ENCODE measurements at places on chromosomes 1 and 21.

DNA sequence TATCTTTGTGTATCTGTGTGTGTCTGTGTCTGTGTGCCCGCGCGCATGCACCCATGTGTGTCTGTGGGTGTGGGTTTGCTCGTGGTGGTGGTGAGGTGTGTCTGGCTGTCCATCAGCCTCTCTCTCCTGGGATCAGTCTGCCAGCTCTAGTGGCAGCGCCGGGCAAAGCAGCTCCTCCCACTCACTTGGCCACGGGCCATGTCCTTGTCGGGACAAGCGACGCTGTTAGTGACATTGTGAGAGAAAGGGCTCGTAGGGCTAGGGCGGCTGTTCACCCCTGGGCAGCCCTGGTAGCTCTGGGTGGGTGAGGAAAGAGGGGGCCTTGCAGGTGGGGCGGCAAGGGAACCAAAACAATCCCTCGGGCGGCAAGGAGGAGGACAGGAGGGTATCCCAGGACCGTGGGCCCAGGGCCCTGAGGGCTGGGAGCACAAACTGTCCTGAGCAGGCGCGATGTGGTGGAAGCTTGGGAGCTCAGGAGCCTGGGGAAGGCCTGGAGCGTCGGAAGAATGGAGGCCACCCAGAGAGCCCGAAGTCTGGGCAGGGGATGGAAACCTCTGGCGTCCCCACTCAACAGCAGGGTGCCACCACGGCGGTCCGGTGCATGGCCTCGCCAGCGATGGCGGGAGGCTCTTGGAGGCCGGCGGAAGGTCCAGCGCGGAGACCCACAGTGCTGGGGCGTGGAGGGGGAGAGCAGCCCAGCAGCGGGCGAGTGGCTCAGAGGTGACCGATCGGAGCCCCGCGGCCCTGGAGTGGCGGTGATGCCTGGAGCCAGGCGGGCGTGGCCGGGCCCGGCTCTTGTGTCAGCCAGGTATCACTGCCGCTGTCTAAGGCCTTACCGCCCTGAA, 140.5 kb downstream of the LIPI start:
- DNase-seq, result no peak

- DNase-seq, result no peak
These were observed 244.4 kb upstream of the C1orf174 start for GRCh38 chr1:4144349-4144971.

GRCh38 chr1:100832694-100833428, 61.8 kb downstream of the EXTL2 start:
- no peak for DNase-seq

DNA sequence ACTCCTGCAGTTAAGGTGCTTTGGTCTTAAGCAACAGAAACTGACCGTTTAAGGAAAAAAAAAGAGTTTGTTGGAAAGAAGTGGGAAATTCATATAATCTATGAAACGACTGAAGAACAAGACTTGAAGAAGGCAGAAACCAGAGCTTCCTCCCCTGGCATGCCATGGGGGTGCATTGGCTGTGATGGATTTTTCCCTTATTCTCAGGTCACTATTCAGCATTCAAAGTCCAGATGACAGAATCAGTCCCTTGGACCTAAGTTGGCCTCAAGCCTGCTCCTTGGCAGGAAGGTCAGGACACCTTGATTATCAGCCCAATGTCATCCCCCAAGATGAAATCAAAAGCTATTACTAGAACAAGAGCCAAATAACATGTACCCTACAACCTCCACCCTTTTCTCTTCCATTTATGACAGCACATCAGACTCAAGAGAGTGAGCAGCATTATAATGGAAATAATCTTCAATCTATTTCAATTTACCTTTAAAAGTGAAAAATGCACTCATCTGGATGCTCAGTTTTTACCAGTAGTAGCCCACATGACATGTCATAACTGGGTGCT, 15.8 kb upstream of the TMEM9 start:
- no peak for DNase-seq

GRCh38 chr1:38000529-38001455, 4.5 kb downstream of the FHL3 start:
- no peak for DNase-seq

- peak; percentile 28 for DNase-seq
These were observed 55.9 kb downstream of the MRPS6 start for GRCh38 chr21:34129039-34129891.

DNA sequence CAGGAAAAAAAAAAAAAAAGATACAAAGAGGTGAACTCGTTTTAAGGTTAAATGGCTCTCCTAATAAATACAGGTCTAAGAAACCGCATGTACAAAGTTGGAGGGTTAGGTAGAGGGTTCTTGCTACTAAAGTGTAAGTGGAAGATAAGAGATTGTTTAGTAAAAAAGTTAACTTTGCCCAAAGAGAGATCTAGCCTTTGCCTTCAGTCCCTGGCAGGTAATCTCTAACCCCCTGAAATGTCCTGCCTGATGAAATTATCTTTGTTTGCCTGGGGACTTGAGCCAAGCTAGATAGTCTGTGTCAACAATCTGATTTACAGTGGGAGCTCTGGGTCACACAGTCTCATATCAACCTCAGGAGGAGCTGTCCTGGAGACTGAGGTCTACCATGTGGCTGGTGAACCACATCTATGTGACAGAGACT, 57.6 kb downstream of the TRIM33 start:
- no peak for DNase-seq

DNA sequence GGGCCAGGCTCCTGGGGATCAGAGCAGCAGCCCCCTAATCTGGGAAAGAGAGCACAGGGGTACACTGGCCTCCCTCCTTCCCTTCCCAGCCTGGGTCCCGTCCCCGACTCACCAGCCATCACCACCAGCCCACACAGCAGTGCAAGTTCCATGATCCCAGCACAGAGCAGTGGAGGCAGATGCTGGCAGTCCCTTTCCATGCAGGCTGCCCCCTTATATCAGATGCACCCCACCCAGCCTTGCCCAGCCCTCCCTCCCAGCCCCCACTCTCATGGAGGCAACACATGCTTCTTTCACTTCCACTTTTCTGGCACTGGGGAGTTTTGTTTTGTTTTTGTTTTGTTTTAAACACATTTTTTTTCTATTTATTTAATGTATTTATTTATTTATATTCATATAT, at the start of gene PLA2G2D:
PLA2G2D (minus strand) TSS at position 190 of the 400 bp plus-strand sequence; CDS start at position 152, 38 bp downstream.
- no peak for DNase-seq

- no peak for DNase-seq
These were observed 91.1 kb downstream of the SLC44A5 start for GRCh38 chr1:75519651-75520427.

- no peak for DNase-seq
These were observed 7.4 kb downstream of the LHX9 start for GRCh38 chr1:197924516-197925123.

DNA sequence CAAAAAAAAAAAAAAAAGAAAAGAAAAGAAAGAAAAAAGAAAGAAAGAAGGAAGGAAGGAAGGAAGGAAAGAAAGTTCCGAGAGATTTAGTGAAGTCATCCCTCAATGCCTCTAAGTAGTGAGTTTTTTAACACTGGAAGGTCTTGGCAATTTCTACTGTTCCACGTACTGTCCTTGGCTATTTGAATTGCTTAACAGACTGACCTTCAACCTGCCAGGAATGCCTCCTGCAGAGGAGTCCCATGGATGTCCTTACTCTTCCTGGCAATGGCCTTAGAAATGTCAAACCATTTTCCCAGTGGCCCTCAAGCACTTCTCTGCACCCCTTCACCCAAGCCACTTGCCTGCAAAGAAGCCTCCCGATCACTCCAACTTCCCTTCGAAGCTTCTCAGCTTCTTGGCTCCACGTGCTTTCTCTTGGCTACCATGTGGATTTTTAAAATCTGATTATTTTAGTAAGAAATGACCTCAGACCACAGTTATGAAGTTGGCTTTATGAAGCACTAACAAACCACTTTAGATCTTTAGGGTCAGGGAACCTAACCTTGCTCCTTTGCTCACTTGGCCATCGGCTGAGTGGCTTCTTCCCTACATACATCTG, 43.7 kb upstream of the ABCG1 start:
- no peak for DNase-seq

GRCh38 chr1:47178654-47179016, 11.2 kb downstream of the PDZK1IP1 start:
- no peak for DNase-seq

GRCh38 chr1:33944846-33945245, 81.0 kb downstream of the HMGB4 start:
- DNase-seq, result no peak

GRCh38 chr1:175171036-175171913, 21.3 kb downstream of the KIAA0040 start:
- DNase-seq, result no peak

- DNase-seq, result peak; percentile 68
These were observed 13.5 kb downstream of the ADAMTSL4 start for GRCh38 chr1:150562446-150563339.

DNA sequence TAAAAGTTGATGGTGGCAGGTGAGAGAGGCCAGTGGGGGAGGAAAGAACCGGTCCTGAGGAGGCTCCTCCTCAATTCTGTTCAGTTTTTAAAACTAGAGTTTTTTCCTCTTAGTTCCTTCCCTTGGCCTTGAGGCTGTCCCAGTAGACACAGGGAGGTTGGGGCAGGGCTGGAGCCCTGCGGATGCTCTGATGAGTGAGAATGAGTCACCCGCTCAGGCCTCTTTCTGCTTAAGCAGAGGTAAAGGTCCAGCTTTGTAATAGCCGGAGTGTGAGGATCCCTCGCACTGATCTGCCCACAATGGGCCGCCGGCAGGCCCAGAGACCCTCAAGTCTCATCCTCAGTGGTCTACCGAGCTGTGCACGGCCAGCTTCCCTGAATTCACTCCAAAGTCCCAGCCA, 49.6 kb upstream of the IRF2BP2 start:
- no peak for DNase-seq

GRCh38 chr1:234658138-234658537, 48.2 kb upstream of the IRF2BP2 start:
- no peak for DNase-seq

GRCh38 chr1:204746838-204747442, 61.4 kb upstream of the LRRN2 start:
- DNase-seq, result peak; percentile 9

- DNase-seq, result no peak
These were observed 47.8 kb downstream of the PRRX1 start for GRCh38 chr1:170711682-170712081.

GRCh38 chr1:17594026-17594425, 54.5 kb downstream of the ARHGEF10L start:
- no peak for DNase-seq

GRCh38 chr1:40059338-40059959, 18.9 kb downstream of the CAP1 start:
- no peak for DNase-seq

DNA sequence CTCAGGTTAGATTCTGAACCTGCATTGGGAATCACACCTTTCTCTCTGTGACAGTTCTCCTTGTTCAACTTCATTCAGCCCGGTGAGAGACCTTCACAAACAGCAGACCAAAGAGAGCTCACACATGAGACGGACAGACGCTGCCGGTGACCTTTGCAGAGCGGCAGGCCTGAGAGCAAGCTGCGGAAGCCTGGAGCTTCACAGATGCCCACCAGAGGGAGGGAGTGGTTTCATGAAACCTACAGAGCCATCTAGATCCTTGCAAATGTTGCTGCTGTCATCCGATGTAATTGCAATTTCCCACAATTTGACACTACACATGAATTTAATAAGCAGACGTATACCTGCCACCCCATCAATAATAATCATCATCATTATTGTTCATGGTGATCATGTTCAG, 39.4 kb downstream of the GRIK3 start:
- DNase-seq, result no peak

DNA sequence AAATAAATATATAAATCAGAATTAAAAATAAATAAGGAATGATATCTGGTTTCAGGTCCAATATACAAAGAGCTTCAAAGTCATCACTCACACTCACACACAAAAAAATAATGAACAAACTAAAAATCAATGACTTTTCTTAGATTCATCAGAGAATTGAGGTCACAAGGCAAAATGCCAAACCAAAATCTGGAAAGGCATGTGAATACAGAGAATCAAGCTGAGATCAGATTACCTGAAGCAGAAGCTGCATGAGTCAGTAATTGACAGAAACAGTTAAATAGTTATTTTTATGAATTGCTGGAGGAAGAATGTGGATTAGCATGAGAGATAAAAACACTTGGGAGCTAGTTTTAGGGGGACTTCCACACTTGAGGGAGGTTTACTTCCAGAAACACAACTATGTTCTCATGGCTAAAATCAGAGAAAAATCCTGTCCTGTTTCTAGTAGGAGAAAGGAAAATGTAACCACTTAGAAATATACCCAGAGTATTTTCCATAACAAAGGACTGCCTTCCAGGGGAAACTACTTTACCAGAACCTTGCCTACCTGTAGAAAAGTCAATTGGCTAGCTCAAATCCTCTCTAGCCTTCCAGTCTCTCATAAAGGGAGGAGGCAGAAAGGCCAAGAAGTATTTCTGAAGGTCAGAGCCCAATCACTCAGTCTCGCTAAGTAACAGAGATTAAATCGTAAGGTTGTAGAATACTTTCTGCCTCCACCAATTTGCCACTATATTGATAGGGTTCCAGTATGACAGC, 536.6 kb upstream of the NR5A2 start:
- no peak for DNase-seq

GRCh38 chr21:29005696-29006095, 13.0 kb upstream of the LTN1 start:
- no peak for DNase-seq
